ENCODE measurements at places on chromosomes 2 and 18.

GRCh38 chr18:13290856-13291271 is 72.3 kb downstream of the LDLRAD4 start:
- no peak for DNase-seq

- DNase-seq = no peak
Measured at GRCh38 chr2:114354199-114354598, 88.2 kb upstream of the DPP10 start.

DNA sequence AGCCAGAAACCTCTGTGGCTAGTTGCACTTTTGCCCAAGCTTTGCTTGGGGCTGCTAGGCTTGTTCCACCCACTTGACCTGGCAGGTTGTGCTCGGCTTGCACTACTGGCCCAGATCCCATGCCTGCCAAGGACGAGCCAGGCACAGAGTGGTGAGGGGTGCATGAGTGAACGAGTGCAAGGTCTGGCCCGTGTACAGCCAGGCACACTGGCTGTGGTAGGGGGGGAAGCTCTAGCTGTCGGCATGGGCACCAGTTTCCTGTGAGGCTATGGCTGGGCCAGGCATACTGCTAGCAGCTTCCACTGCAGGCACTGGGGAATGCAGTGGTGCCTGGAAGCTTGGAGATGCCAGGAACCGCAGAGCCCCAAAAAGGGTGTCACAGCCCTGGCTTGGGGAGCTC is 210.4 kb downstream of the AKAIN1 start:
- DNase-seq = no peak

- no peak for DNase-seq
Measured at GRCh38 chr18:12049978-12050811, 43.4 kb upstream of the ANKRD62 start.

All from NCI-H2227 treated with DMSO at 0.1 percent for 48 hours (cell line).